ENCODE measurements at places on chromosomes 7 and 10.

DNA sequence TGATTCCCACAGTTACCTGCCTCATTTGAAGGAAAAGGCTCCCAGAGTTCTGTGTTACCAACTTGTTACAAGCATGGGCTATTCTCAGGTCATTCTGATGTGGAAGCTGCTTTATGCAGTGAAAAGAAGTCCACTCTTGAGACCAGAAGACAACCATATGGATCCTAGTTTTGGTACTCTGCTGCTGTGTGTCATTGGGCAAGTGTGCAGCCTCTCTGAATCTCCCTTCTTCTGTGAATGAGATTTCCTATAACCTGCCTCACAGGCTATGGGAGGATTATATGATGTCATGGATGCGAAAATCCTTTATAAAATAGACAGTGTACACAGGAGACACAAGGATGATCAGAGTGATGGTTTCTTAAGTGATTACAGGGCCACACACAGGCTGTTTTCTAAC lies 166.1 kb downstream of the ARID5B start:
- no peak for DNase-seq

- DNase-seq = no peak
These were observed 265.1 kb downstream of the PRPF18 start for GRCh38 chr10:13851906-13852305.

DNA sequence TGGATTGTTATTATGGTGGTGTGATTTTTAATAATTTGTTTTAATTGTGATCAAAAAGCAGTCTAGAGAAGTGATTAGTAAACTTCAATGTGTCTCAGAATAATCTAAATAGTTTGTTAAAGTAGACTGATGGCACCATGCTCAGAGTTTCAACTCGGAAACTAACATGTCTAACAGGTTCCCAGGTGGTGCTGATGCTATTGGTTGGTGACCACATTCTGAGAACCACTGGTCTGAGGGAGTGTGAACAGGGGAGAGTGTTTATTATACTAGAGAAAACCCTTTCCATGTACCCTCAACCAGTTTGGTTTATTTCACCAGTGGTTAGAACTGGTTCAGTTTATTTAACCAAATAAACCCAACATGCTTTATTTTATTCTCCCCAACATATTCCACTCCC lies 42.0 kb upstream of the LSM8 start:
- DNase-seq = no peak

GRCh38 chr7:32385316-32385956 lies 104.7 kb downstream of the LSM5 start:
- DNase-seq = no peak

- DNase-seq = no peak
These were observed 4.9 kb upstream of the PPIA start for GRCh38 chr7:44791278-44792219.

DNA sequence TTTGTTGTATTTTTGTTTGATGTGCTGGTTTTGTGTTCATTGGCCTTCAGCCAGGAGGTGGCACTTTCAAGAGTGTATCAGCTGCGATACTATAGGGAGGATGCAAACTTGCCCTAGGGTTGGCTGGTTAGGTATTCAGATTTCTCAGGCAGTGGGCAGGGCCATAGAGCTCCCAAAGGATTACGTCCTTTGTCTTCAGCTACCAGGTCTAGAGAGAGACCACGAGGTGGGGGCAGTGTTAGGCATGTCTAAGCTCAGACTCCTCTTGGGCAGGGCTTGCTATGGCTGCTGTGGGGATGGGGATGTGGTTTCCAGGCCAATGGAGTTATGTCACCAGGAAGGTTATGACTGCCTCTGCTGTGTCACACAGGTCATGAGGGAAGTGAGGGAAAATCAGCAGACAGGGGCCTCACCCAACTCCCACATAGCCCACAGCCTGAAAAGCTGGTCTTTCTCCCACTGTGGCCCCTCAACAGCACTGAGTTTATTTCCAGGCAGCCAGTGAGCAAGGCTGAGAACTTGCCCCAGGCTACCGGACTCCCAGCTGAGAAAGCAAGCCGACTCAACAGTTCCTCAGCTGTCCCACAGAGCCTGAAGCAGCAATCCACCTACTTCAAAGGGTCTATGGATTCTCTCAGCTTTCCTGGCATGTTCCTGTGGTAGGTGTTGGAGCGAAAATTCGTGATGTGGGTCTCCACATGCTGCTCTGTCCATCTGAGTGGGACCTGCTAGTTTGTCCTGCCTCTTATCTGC lies 227.4 kb upstream of the COBL start:
- no peak for DNase-seq

GRCh38 chr7:121544238-121544637 lies 148.1 kb upstream of the FAM3C start:
- DNase-seq = no peak

- DNase-seq = no peak
These were observed 242.8 kb upstream of the PPP2R2D start for GRCh38 chr10:131657985-131658330.

GRCh38 chr7:149205690-149206381 lies 10.5 kb downstream of the ZNF282 start:
- DNase-seq = no peak

- DNase-seq = no peak
These were observed 77.6 kb upstream of the RSU1 start for GRCh38 chr10:16894821-16895220.

DNA sequence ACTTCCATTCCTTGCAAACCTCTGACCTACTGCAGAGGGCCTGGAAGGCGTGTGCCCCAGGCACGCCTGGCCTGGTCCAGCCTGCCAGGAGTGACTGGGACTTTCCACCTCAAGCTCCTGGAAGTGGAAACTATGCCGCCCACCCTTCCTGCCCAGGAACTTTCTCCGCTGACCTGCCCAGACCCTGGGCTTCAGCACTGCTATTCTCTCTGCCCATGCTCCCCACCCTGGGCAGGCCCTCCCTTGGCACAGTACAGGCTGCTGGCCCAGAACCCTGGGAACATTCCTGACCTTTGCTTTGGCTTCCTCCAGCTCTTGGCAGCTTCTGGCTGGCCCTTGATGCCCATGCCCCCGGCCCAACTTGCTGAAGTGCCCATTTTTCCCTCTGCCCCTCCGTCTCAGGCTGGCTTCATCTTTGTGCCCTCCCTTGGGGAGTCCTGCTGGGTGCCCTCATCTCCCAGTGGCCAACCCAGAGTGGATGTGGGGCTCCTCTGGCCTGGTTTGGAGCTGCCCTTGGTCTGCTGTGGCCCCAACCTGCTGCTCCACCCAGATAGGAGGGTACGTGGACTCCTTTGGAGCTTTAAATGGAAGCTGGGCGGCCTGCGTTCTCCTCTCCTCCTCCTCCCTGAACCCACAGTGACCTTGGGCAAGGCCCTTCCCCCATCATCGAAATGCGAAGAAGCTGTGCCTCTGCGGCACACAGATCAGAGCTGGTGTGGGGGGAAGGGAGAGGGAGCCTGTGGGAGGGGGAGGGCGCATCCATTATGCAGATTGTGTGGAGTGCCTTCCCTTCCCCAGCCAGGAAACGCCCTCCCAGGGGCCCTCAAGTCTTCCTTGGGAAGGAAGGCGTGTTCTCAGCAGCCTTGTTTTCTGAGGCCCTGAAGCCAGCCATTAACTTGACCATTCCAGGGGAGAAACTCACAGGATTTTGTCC lies 3.4 kb downstream of the MMRN2 start:
- DNase-seq = no peak

- DNase-seq = no peak
These were observed 1086.8 kb downstream of the KCNMA1 start for GRCh38 chr10:76550806-76551205.

DNA sequence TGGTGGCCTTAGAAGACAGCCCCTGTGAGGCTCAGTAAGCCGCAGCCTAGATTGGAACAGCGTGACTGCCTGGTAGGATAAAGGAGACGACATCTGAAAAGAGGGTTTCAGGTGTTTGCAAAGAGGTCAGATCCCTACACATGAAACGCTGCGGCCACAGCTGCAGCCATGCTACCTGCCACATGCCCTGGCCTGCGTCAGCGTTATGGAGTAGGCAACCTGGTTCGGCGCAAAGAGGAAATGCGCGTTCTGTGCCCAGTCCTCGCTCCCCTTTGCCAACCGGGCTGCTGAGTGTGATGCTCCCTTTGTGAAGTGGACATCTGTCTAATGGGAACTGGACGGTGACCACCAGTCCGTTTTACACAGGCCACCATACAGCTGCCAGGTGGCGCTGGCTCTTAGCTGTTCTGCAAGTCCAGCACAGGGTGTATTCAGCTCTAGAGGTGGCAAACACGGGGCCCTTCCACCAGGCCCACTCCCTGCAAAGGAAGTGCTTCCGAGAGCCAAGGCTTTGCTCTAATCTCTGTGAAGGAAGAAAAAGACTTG lies 160.3 kb downstream of the CELF2 start:
- DNase-seq = no peak

- DNase-seq = no peak
These were observed 36.0 kb downstream of the NRAP start for GRCh38 chr10:113627836-113628235.

DNA sequence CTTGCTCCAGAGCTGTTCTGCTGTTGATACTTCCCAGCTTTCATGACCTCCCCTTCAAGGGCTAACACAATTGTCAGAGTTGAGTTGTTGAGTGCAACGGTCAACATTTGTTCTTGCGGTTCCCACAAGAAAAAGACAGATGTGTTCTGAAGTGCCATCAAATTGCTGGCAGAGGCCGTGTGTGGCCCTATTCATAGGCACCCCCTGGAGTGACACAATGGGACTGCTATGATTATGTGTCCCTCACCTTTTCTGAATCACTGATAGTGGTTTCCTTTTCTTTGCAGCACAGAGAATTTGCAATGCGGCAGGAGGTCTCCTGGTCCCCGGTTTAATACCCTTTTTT lies 5.8 kb upstream of the IGFBP1 start:
- DNase-seq = no peak

Measured in HS-5 (cell line).